Uterus (tissue), 4 donors: ENCODE measurements at places on chromosomes 6 and 20. TPM values are rescaled to one million over a fixed set of nuclear protein-coding genes. Genes with fewer than 3 reads are reported as not detected.

DNA sequence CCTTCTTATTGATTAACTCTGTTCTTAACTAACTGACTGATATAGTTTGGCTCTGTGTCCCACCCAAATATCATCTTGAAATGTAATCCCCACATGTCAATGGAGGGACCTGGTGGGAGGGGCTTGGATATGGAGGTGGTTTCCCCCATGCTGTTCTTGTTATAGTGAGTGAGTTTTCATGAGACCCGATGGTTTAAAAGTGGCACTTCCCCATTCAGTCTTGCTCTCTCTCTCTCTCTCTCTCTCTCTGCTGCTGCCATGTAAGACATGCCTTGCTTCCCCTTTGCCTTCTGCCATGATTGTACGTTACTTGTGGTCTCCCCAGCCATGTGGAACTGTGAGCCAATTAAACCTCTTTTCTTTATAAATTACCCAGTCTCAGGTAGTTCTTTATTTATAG lies 81.8 kb upstream of the SPACA1 start:
- no peaks in the 10 kb centered on the region for H3K27me3 ChIP-seq
- no peaks in the 10 kb centered on the region for H3K4me1 ChIP-seq
- H3K4me3 ChIP-seq = no peak overlapping the region
- no peak for DNase-seq
- no peaks in the 10 kb centered on the region for H3K36me3 ChIP-seq

LGSN gene
- total RNA-seq = not detected

UBE2C gene
- not detected for total RNA-seq

CLIC5 gene
- 1.5 TPM for total RNA-seq

RIN2 gene
- total RNA-seq = 77.5 TPM

- no peak overlapping the region for H3K4me3 ChIP-seq
- no peaks in the 10 kb centered on the region for H3K27me3 ChIP-seq
- no peak overlapping the region for H3K27ac ChIP-seq
- no peaks in the 10 kb centered on the region for H3K4me1 ChIP-seq
- DNase-seq = no peak
- H3K36me3 ChIP-seq = no peaks in the 10 kb centered on the region
These were observed 545.9 kb upstream of the JARID2 start for GRCh38 chr6:14699803-14700601.

GRCh38 chr6:170516783-170517616 lies 36.1 kb downstream of the PSMB1 start:
- H3K36me3 ChIP-seq = no peaks in the 10 kb centered on the region
- H3K27ac ChIP-seq = no peak overlapping the region
- H3K4me3 ChIP-seq = no peak overlapping the region

DNA sequence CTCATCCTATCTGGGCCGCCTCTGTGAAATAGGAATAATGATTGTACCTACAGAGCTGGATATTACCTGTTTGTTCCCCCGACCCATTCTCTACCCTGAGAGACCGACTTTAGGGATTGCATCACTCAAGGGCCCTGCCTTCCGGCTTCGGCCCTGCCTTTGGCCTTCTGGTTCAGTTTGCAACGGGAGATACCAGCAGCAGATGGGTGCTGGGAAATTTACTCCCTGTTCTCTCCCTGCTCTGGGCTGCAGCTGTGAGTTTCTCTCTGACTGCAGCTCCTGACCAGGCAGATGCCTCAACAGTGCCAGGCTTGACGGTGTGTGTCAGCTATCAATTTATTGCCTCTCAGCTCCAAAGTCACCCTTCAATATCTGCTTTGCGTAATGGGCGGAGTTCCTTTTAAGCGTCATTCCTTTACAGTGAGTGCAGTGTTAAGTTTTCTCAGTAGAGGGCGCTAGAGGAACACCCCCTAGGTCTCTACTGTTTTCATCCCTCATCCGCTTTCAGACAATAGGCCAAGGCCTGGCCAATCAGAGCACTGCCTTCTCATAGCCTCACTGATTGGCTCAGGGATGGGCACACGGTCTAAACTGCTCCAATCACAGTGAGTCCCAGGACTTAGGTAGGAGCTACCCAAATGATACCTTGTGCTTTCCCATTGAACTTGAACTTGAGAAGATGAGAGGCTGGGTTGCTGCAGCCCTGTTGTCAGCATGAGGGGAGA lies 30.0 kb downstream of the KCNG1 start:
- H3K27ac ChIP-seq = no peak overlapping the region
- H3K4me1 ChIP-seq = no peaks in the 10 kb centered on the region
- H3K4me3 ChIP-seq = no peak overlapping the region
- H3K36me3 ChIP-seq = no peaks in the 10 kb centered on the region
- no peaks in the 10 kb centered on the region for H3K27me3 ChIP-seq
- no peak for DNase-seq

GRCh38 chr6:1255636-1256365 lies 56.1 kb upstream of the FOXQ1 start:
- no peak for DNase-seq
- no peaks in the 10 kb centered on the region for H3K27me3 ChIP-seq
- no peak overlapping the region for H3K27ac ChIP-seq
- H3K4me1 ChIP-seq = no peaks in the 10 kb centered on the region
- H3K4me3 ChIP-seq = no peak overlapping the region

NNAT gene
- not detected for total RNA-seq

RSPH4A gene
- total RNA-seq = 15.9 TPM
